ENCODE measurements at places on chromosomes 16 and 17. TPM values are rescaled to one million over a fixed set of nuclear protein-coding genes. Genes with fewer than 3 reads are reported as not detected.

DNA sequence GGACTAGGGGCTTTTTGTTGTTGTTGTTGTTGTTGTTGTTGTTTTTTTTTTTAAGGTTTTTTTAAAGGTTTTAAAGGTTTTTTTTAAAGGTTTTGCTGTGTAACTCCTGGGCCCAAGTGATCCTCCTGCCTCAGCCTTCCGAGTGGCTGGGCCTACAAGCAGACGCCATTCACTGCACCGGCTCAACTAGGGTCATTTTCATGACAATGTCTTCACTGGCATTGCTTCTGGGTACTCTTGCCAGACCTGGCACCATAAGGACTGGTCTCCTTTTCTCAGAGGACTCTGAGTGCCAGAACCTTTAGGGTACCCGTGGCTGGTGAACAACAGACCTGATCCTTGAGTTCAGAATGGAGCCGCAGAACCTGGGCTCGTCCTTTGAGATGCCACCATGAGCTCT lies 20.4 kb downstream of the POLR3E start:
- no peak for DNase-seq

GRCh38 chr17:49638818-49639217 lies 39.1 kb downstream of the SPOP start:
- DNase-seq = no peak

GRCh38 chr16:48816393-48816792 lies 206.4 kb upstream of the N4BP1 start:
- no peak for DNase-seq

DNA sequence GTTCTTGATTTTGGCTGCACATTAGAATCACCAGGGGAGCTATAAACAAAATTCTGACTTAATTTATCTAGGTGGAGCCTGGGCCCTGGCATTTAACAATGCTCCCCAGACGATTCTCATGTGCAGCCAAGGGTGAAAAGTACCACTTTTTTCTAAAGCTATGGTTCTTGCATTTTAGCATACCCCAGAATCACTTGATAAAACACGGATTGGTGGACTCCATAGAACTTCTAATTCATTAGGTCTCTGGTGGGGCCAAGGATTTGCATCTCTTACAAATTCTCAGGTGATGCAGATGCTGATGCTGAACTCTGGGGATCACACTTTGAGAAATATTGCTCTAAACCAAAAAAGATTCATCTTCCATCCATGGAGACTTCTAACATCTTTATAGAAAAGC lies 74.5 kb downstream of the RPGRIP1L start:
- no peak for DNase-seq

Gene SLC47A2
- not detected for total RNA-seq

GRCh38 chr16:14283786-14284185 lies 212.7 kb downstream of the MRTFB start:
- DNase-seq = no peak

GRCh38 chr16:24102209-24102660 lies 153.9 kb upstream of the CACNG3 start:
- DNase-seq = no peak

- no peak for DNase-seq
Measured at GRCh38 chr17:18981642-18982424, 22.7 kb downstream of the FAM83G start.

Gene EVI2A
- 18.4 TPM for total RNA-seq

- DNase-seq = no peak
Measured at GRCh38 chr16:25952983-25953382, 261.2 kb downstream of the HS3ST4 start.

GRCh38 chr17:44832805-44833204 lies 2.7 kb upstream of the GJC1 start:
- no peak for DNase-seq
